Thymus (tissue), 14 donors: ENCODE measurements at places on chromosomes 4 and X. TPM values are rescaled to one million over a fixed set of nuclear protein-coding genes. Genes with fewer than 3 reads are reported as not detected.

- no peak overlapping the region for H3K27ac ChIP-seq
- no peaks in the 10 kb centered on the region for H3K36me3 ChIP-seq
- no peak for DNase-seq
- H3K4me1 ChIP-seq, result no peaks in the 10 kb centered on the region
Measured at GRCh38 chrX:46703980-46704379, 54.9 kb downstream of the SLC9A7 start.

- no peaks in the 10 kb centered on the region for H3K36me3 ChIP-seq
- H3K27ac ChIP-seq, result no peak overlapping the region
Measured at GRCh38 chr4:185911556-185912064, 99.6 kb upstream of the SORBS2 start.

- peaks cover 2% of the 10 kb centered on the region for H3K4me1 ChIP-seq
- H3K4me3 ChIP-seq, result no peak overlapping the region
- H3K27me3 ChIP-seq, result no peaks in the 10 kb centered on the region
- no peak overlapping the region for H3K27ac ChIP-seq
- DNase-seq, result no peak
Measured at GRCh38 chr4:26275281-26275680, 45.5 kb upstream of the RBPJ start.

DNA sequence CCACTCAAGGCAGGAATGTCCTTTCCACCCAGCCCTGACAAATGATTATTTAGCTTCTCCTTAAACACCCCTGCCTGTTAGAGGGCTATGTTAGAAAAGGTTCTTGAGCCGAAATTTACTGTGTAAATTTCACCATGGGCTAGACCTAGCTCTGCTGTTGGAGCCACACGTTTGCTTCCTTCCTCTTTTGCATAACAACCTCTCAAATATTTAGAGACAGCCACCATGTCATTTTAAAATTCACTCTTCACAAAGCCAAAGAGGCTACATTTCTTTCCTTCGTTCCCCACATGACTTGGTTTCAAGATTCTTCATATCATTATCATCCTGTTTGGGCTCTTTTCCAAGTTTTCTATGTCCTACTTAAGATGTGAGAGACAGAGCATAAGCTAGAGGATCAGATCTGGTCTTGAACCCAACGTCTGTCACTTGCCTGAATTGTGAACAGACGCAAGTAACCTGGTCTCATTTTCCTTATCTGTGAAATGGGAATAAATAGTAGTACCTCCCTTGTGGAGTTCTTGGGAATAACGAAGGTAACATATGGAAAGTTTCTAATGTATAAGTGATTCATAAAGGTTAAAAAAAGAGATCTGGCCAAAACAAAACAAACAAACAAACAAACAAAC is 6.7 kb downstream of the DOCK11 start:
- no peak overlapping the region for H3K4me3 ChIP-seq
- peak overlapping the region; percentile 52 for H3K27ac ChIP-seq
- no peaks in the 10 kb centered on the region for H3K36me3 ChIP-seq
- DNase-seq, result no peak
- H3K27me3 ChIP-seq, result no peaks in the 10 kb centered on the region
- peaks cover 3% of the 10 kb centered on the region for H3K4me1 ChIP-seq

GRCh38 chr4:76821641-76822040 is 76.3 kb downstream of the SOWAHB start:
- no peaks in the 10 kb centered on the region for H3K4me1 ChIP-seq
- no peaks in the 10 kb centered on the region for H3K27me3 ChIP-seq
- H3K4me3 ChIP-seq, result no peak overlapping the region
- H3K27ac ChIP-seq, result no peak overlapping the region
- DNase-seq, result no peak

CCNA2 gene
- polyA plus RNA-seq, result 8.8 TPM

ADAM29 gene
- 0.05 TPM for polyA plus RNA-seq

GRCh38 chr4:167918077-167918476 is 174.3 kb upstream of the ANXA10 start:
- H3K4me1 ChIP-seq, result no peaks in the 10 kb centered on the region
- no peaks in the 10 kb centered on the region for H3K27me3 ChIP-seq
- H3K27ac ChIP-seq, result no peak overlapping the region
- H3K36me3 ChIP-seq, result no peaks in the 10 kb centered on the region
- no peak for DNase-seq
- no peak overlapping the region for H3K4me3 ChIP-seq

GRCh38 chr4:73341454-73341853 is 62.6 kb upstream of the ALB start:
- no peak overlapping the region for H3K27ac ChIP-seq
- no peaks in the 10 kb centered on the region for H3K36me3 ChIP-seq
- no peak overlapping the region for H3K4me3 ChIP-seq
- no peaks in the 10 kb centered on the region for H3K27me3 ChIP-seq
- DNase-seq, result peak; percentile 48

GRCh38 chr4:41280010-41280409 is 23.3 kb downstream of the UCHL1 start:
- H3K4me1 ChIP-seq, result no peaks in the 10 kb centered on the region
- no peak overlapping the region for H3K4me3 ChIP-seq
- H3K27ac ChIP-seq, result no peak overlapping the region
- H3K27me3 ChIP-seq, result no peaks in the 10 kb centered on the region

ATXN3L gene
- polyA plus RNA-seq, result not detected

DNA sequence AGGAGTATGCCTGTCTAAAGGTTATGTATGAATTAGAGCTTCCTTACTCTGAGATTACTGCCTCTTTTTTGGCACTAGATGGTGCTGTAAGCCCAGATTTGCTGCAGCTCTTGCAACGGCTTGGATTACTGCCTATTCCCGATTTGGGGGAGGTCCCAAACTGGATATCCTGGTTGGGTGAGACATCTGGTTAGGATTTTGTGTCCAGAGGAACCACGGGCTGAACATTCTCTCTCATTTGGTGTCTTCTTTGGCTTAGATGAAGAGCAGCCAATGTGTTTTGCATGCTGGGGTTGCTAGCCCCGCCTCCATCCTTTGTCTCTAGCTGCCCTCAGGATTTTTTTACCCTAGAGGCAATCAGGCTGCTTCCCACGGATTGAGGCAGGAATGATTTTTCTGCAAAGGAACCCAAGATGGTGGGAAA is 31.9 kb downstream of the F8A1 start:
- peak overlapping the region; percentile 31 for H3K4me3 ChIP-seq
- no peak overlapping the region for H3K27ac ChIP-seq
- H3K4me1 ChIP-seq, result no peaks in the 10 kb centered on the region
- H3K27me3 ChIP-seq, result no peaks in the 10 kb centered on the region
- H3K36me3 ChIP-seq, result no peaks in the 10 kb centered on the region

- no peak overlapping the region for H3K27ac ChIP-seq
- no peak for DNase-seq
Measured at GRCh38 chrX:122517786-122518185, 666.3 kb upstream of the GRIA3 start.

SPACA5 gene
- polyA plus RNA-seq, result 0.71 TPM

PPP4R3C gene
- not detected for polyA plus RNA-seq

P2RY4 gene
- 0.02 TPM for polyA plus RNA-seq

GRCh38 chrX:11672213-11672612 is 6.5 kb upstream of the ARHGAP6 start:
- no peaks in the 10 kb centered on the region for H3K4me1 ChIP-seq
- H3K4me3 ChIP-seq, result no peak overlapping the region
- H3K27me3 ChIP-seq, result peaks cover 4% of the 10 kb centered on the region
- no peaks in the 10 kb centered on the region for H3K36me3 ChIP-seq
- DNase-seq, result no peak

DGKQ gene
- polyA plus RNA-seq, result 24.1 TPM

DNA sequence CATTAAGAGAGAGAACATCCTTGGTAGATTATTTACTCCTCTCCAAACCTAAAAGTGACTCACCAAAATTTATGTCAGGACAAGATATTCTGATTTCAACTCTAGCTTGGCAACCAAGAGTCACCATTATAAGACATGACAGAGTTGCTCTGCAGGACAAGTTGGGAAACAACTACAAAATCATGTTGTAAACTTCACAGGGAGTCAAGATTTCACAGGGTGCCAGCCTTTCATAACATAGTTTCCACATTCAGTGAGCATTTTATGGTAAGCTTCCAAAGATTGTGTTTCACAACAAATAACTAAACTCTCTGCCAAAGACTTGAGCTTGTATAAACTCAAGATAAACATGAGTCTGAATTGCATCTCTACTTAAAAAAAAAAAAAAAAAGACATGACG is 121.0 kb upstream of the DIAPH2 start:
- no peak overlapping the region for H3K4me3 ChIP-seq
- H3K36me3 ChIP-seq, result no peaks in the 10 kb centered on the region
- H3K27me3 ChIP-seq, result no peaks in the 10 kb centered on the region
- H3K4me1 ChIP-seq, result no peaks in the 10 kb centered on the region

- H3K4me1 ChIP-seq, result no peaks in the 10 kb centered on the region
- no peak overlapping the region for H3K27ac ChIP-seq
- no peak for DNase-seq
- no peaks in the 10 kb centered on the region for H3K36me3 ChIP-seq
Measured at GRCh38 chr4:67776746-67777145, 22.6 kb upstream of the GNRHR start.

DNA sequence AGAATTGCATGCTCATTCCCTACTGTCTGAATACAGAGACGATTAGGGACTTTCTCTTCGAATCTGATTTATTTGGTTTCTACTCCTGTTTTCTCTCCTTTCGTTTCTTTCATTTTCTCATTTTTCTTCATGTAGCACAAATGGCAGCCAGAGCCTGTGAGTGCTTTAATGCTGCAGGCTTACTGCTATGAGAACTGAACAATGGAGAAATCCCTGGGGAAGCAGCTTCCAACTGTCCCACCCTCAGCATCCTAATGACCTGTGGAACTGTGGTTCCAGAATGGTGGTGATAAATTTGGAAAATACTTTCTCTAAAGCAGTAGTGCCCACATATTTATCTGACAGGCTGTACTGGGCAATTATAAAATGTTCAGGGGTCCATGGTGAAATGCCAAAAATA is 930.4 kb downstream of the DMD start:
- no peaks in the 10 kb centered on the region for H3K27me3 ChIP-seq

OPRPN gene
- polyA plus RNA-seq, result 0.34 TPM

- DNase-seq, result no peak
- H3K4me3 ChIP-seq, result no peak overlapping the region
- no peak overlapping the region for H3K27ac ChIP-seq
- no peaks in the 10 kb centered on the region for H3K36me3 ChIP-seq
- H3K4me1 ChIP-seq, result no peaks in the 10 kb centered on the region
Measured at GRCh38 chrX:122625821-122626220, 558.3 kb upstream of the GRIA3 start.

DNA sequence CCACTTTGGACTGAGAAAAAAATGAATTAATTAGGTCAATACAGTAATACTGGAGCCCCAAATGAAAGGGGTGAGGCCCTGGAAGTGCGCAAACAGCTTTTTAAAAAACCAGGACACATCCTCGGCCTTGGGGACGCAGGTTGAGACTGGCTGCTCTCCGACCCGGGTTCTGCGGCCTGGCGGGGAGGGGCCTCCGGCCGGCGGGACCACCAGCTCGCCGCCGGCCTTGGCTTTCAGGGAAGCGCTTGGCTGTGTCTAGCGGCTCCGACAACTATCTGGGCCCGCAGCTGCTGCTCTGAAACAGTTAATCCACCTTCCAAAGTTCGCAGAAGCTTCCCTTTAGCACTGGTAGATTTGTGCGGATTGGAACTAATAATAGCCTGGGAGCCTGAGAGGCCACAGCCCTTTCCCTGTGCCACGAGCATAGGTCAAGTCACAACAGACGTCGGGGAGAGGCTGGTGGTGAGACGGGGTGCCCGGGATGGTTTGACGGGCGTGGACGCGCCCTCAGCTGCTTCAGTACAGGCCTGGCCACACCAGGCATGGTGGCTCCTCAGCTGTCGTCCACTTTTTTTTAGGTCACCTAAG is 1.1 kb upstream of the SEL1L3 start:
- peaks cover 52% of the 10 kb centered on the region for H3K27me3 ChIP-seq
- no peaks in the 10 kb centered on the region for H3K36me3 ChIP-seq
- no peak for DNase-seq
- peaks cover 4% of the 10 kb centered on the region for H3K4me1 ChIP-seq
- H3K4me3 ChIP-seq, result no peak overlapping the region
